Activated naive CD8-positive, alpha-beta T cell treated with anti-CD3 and anti-CD28 coated beads, Interleukin-2, amount 10 ng/mL, durations not matched to agents 7 days and 5 days (primary cell): ENCODE measurements at places on chromosomes 1 and 21. TPM values are rescaled to one million over a fixed set of nuclear protein-coding genes. Genes with fewer than 3 reads are reported as not detected.

GRCh38 chr1:183218027-183218618 lies 32.1 kb downstream of the LAMC2 start:
- no peaks in the 10 kb centered on the region for H3K36me3 ChIP-seq
- no peak overlapping the region for H3K4me3 ChIP-seq
- H3K4me1 ChIP-seq: peaks cover 14% of the 10 kb centered on the region
- H3K27me3 ChIP-seq: peaks cover 12% of the 10 kb centered on the region

- H3K27me3 ChIP-seq: no peaks in the 10 kb centered on the region
- H3K4me3 ChIP-seq: peak overlapping the region; percentile 55
- peak overlapping the region; percentile 43 for H3K27ac ChIP-seq
- H3K4me1 ChIP-seq: peaks cover 56% of the 10 kb centered on the region
These were observed 14.8 kb upstream of the NCMAP start for GRCh38 chr1:24540906-24541710.

DNA sequence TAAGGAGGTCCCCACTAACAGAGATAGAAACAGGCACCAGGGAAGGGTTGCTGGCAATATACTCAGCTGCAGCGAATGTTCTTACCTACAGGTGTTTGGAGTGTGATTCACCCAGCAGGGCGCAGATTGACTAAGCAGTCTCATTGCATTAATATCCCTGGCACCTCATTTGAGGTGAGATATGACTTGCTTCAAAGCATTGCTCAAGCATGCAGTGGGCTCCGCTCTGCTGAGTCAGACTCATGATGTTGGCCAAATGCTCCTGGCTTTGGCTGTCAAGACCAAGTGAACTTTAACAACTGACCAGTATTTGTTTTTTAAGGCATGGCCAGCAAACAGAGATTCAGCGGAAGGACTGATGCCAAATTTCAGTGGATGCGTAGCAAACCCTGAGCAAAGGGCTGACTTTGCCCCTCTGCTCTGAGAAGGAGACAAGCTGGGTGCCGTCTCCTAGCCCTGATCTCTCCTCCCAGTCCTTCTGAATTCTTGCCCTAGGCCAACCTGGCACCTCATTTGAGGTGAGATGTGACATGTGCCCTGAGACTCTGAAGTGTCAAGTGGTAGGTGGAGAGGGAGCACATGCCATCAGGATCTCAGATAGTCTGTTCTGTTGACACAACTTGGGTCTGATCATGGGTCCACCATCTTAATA lies 187.1 kb upstream of the COA6 start:
- peaks cover 58% of the 10 kb centered on the region for H3K27me3 ChIP-seq
- peaks cover 4% of the 10 kb centered on the region for H3K4me1 ChIP-seq
- no peak overlapping the region for H3K4me3 ChIP-seq
- no peak overlapping the region for H3K27ac ChIP-seq
- H3K36me3 ChIP-seq: peaks cover 12% of the 10 kb centered on the region
- DNase-seq: no peak

DNA sequence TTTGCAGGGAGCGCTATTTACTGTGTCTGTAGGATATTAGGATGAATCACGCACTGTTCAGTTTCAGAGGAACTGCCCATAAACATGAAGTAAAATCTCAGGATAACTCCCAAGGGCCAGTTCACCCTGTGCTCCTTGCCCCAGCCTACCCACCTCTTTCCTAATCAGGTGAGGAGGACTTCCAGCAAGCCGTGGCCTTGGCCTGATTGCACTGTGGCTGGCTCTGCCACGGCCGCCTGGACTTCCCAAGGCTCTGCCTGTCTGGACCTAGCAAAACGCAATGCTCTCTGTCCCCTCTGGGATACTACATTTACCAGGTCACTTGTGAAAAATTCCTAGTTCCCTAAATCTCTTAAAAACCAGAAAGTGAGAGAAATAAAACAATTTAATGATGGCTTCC lies 7.4 kb upstream of the ASCL5 start:
- H3K4me3 ChIP-seq: no peak overlapping the region
- no peak for DNase-seq
- H3K36me3 ChIP-seq: no peaks in the 10 kb centered on the region
- no peak overlapping the region for H3K27ac ChIP-seq
- H3K4me1 ChIP-seq: no peaks in the 10 kb centered on the region
- H3K27me3 ChIP-seq: no peaks in the 10 kb centered on the region

DNA sequence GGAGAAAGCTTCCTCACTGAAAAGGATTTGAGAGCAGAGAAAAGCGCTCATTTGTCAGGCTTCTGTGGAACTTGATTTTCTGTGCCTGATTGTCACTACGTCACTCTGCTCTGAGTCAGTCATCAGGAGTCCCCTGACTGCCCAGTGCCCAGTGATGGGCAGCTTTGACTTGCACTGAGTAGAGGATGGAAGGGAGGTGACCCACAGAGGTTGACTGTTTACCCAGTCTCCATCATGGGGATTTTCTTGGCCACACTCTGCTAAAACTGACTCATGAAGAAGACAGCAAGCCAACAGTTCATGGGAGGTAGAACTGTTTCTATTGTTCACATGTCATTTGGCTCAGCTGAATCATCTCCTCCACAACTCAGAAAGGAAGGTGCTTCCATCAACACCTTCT lies 82.1 kb upstream of the DUSP10 start:
- H3K4me3 ChIP-seq: no peak overlapping the region
- peaks cover 46% of the 10 kb centered on the region for H3K4me1 ChIP-seq
- H3K36me3 ChIP-seq: peaks cover 11% of the 10 kb centered on the region
- no peak overlapping the region for H3K27ac ChIP-seq
- DNase-seq: no peak

DNA sequence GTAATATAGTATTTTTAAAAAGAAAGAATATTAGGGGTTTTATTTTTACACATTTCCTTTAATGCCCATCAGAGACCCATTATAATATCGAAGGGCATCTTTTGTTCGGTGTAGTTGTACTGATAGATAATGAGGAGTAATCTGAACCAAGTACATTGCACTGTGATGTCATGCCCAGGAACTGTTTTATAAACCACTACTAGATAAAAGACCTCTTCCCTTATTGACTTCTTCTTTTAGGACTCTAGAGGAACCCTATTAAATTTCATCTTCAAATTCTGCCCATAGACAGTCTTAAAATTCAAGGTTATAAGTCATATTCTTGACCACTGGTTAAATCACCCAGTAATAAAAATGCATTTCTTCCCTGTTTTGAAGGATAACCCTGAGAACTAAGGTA lies 206.5 kb downstream of the NRIP1 start:
- H3K27ac ChIP-seq: no peak overlapping the region
- peaks cover 2% of the 10 kb centered on the region for H3K36me3 ChIP-seq
- H3K4me1 ChIP-seq: no peaks in the 10 kb centered on the region
- H3K27me3 ChIP-seq: no peaks in the 10 kb centered on the region

DNA sequence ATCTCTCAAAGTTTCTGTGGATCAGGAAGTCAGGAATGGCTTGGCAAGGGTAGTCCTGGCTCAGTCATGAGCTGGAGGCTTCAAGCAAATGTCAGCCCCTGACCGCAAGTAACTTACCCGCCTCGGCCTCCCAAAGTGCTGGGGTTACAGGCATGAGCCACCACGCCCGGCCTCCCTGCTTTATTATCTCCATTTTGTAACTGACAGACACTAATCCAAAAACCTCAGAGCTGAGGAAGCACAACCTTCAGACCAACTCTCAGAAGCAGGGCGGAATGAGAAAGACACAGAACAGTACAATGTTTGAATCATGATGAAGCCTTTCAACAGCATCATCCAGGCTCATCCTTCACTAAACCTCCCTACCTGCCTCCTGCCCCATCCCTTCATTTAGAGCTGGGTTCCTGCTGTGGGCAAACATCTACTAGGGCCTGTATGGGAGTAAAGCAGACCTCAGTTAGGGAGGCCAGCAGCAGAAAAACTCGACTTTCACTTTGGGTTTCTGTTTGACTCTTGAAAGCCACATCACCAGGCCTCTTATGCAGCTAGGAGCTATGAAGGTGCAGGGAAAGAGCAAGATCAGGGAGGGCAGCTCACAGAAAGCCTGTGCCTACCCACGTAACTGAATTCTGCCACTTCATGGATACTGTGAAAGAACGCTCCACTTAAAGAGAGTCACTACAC lies 84.4 kb upstream of the RAB4A start:
- H3K36me3 ChIP-seq: no peaks in the 10 kb centered on the region
- peak overlapping the region; percentile 21 for H3K4me3 ChIP-seq
- peaks cover 11% of the 10 kb centered on the region for H3K27me3 ChIP-seq
- peak overlapping the region; percentile 84 for H3K27ac ChIP-seq
- peak; percentile 42 for DNase-seq
- H3K4me1 ChIP-seq: peaks cover 18% of the 10 kb centered on the region

- H3K27me3 ChIP-seq: peaks cover 11% of the 10 kb centered on the region
- no peak overlapping the region for H3K27ac ChIP-seq
- peaks cover 4% of the 10 kb centered on the region for H3K36me3 ChIP-seq
- no peak for DNase-seq
- H3K4me1 ChIP-seq: no peaks in the 10 kb centered on the region
These were observed 73.9 kb downstream of the DNTTIP2 start for GRCh38 chr1:93805027-93805610.

Gene LHX8
- total RNA-seq: not detected

Gene VCAM1
- 0.53 TPM for total RNA-seq
